ENCODE measurements at places on chromosomes 5 and 9.
A peak's percentile ranks its signal among the peaks of the same experiment; 100 is the strongest.

DNA sequence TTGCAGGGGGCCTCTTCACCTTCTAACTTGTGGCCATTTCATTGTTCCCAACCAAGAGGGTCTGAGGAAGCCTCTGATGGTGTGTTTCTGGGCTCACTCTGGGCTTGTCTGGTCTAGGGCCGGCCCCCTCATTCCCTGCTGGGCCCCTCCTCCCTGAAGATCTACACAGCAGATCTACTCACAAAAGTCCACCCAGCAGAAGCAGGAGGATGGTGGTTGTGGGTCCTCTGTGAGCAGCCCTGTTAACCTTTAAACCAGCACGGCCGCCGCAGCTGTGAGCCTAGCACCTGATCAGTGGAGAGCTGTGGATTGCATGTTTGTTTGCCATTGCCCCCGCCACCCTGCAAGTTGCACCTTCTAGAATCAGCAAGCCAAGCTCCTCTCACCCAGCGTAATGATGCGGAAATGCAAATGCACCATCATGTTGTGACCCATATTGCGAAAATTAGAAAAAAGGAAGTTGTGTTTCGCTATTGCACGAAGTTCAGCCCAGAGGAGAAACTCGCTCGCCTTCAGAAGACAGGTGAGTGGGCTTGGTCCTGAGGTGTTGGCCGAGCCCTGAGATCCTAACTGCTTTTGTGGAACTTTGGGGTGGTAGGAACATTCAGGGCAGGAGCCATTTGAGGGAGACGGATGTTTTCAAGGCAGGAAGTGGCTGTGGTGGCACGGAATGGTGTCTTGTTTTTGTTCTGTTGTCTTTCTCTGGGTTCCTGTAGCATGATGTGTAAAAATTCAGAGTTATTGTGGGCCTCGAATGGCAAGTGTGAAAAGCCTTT lies 16.7 kb downstream of the FGD3 start:
- no peak for DNase-seq

GRCh38 chr9:26471261-26471660 lies 421.3 kb downstream of the CAAP1 start:
- DNase-seq, result no peak

DNA sequence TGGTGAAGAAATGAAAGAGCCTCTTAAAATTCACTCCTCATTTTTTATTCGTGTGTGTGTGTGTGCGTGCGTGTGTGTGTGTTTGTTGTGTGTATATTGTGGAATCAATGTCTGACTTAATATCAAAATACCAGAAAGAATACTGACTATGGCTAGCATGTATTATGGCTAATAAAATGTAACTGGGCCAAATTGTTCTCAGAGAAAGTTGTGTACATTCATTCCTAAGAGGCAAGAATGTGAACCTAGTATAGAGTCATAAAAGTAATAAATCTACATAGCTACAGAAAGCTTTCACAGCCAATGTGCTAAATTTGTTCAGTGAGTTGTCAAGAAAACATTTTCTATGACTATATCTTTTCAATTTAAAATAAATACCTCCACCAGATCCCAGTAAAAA lies 211.5 kb downstream of the EBF1 start:
- no peak for DNase-seq

DNA sequence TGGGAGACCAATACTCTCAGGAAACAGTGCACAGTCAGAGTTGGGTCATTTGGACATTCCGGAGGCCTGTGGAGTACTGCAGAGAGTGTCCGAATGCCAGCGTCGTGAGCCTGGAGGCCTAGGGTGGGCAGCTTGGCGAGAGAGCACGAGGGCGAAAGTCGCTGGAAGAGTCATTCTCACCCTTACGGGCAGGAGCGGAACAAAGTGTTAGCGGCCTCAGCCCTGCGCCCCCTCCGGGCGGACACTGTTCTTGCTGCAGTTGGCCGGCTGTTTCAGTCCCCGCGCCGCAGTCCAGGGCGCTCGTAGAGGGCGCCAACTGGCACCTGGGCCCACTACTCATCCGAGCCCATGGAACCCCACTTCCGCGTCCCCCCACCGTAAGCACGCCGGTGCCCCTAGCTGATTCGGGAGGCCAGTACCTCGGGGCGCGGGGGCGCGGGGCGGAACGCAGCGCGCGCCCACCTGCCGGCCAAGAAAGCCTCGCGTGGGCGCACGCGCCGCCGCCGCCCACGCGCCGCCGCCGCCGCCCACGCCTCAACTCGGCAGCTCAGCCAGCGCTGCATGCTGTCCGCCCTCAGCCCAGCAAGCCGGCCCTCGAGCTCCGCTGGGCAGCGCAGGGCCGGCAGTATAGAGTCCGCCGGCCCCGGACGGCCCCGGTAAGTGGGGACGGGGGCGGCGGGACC lies 99.7 kb upstream of the CCL21 start:
- DNase-seq, result no peak

GRCh38 chr5:97628807-97629206 lies 445.8 kb upstream of the RIOK2 start:
- no peak for DNase-seq

GRCh38 chr5:81726297-81726696 lies 24.6 kb downstream of the SSBP2 start:
- DNase-seq, result no peak

- DNase-seq, result no peak
These were observed 31.0 kb upstream of the SHISAL2B start for GRCh38 chr5:64659289-64659688.

- peak; percentile 44 for DNase-seq
These were observed 38.7 kb downstream of the JAKMIP2 start for GRCh38 chr5:147743678-147744374.

DNA sequence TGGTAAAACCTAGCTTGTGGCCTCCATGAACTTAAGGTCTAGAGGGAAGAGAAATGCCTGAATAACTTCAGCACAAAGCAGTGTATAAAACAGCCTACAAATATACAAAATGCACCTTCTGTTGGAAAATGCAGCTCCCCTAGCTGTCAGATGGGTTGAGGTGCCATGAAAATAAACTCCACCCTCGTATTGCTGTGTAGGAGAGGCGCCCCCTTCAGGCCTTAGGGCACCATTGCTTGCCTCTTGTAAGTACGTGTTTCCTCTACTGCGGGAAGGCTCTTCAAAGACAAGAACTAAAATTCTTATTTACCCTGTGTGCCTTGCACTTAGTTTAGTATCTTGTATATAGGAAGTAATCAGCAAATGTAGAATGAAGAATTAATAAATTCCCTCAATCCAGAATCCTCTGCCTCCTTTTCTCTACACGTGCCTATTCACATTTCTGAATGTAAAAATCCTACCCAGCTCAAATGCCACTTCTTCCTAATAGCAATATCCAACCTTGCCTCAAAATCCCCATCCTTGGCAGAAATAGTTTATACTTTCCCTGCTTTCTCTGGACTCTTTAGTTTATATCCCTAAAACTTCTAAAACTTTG lies 393.7 kb upstream of the PDE4D start:
- no peak for DNase-seq

DNA sequence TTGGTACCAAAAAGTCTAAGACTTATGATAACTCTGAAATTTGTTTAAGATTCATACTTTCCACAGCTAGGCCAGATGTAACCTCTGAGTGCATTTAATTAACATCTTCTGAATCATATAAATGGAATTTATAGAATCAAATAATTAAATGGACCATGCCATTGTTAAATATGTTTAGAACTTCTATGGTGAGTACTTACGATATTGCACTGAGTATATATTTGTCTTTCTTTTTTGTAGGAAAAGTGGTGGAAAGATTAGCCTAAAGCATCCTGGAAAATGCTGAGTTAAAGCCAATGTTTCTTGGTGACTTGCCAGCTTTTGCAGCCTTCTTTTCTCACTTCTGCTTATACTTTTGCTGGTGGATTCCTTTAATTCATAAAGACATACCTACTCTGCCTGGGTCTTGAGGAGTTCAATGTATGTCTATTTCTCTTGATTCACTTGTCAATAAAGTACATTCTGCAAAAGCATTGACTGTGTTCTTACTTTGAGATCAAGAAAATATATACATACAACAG lies 11.9 kb downstream of the SPINK6 start:
- no peak for DNase-seq

GRCh38 chr5:141772281-141772680 lies 90.3 kb upstream of the ARAP3 start:
- no peak for DNase-seq

DNA sequence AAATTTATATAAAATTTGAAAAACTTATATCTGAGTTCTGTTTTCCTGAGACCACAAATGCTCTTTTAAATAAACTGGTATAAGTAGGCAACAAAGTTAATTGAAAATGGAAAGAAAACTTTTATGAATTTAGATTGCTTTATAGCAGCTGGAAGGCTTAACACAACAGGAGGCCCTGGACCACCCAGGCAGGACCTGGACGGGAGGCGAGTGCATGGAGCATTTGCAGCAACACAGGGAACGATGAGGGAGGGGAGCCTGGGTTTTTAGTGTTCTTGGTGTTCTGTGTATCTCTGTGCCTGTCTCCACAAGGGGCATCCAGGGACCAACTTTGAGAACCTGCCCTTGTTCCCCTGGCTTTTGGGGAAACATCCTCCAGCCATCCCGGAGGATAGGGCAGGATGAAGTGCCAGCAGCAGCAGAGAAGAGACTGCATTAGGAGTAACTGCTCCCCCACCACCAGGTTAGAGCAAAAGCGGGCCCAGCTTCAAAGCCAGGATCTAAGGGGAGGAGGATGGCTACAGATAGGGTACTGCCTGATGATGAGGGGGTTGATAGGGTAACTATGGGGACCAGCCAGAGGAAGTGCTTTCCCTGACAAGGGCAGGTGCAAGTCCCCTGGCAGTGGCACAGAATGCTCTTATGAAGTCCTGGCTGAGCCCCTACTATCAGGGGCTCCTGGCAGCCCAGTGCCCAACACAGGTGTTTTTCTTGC lies 6.7 kb upstream of the SPATA31E1 start:
- DNase-seq, result no peak

- no peak for DNase-seq
These were observed 22.1 kb downstream of the SRP19 start for GRCh38 chr5:112883192-112883591.

GRCh38 chr5:31936683-31937082 lies 237.4 kb downstream of the GOLPH3 start:
- no peak for DNase-seq

GRCh38 chr9:136207616-136208015 lies 2.7 kb upstream of the LHX3 start:
- DNase-seq, result no peak

GRCh38 chr5:78577071-78577807 lies 71.3 kb downstream of the LHFPL2 start:
- no peak for DNase-seq

GRCh38 chr9:110641293-110641692 lies 27.3 kb upstream of the MUSK start:
- no peak for DNase-seq

- DNase-seq, result no peak
These were observed 52.5 kb upstream of the SLC2A8 start for GRCh38 chr9:127344368-127345000.

- no peak for DNase-seq
These were observed 26.7 kb downstream of the ALDH7A1 start for GRCh38 chr5:126568206-126568755.

- no peak for DNase-seq
These were observed 59.7 kb upstream of the SNCAIP start for GRCh38 chr5:122252319-122252718.

GRCh38 chr5:149916334-149917072 lies 28.1 kb downstream of the PDE6A start:
- no peak for DNase-seq

DNA sequence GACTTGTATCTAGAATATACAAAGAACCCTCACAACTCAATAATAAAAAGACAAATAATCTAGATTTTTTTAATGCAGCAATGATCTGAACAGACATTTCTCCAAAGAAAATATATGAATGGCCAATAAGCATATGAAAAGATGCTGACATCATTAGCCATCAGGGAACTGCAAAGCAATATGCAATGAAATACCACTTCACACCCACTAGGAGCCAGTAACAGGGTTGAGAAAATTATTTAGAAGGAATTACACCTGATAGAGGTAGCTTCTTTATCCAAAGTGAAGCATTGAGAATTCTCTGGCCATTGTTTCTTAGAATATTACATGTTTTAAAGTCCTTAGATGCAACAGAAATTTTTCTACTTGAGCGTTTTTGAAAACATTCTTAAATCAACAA lies 316.9 kb downstream of the KCNN2 start:
- DNase-seq, result no peak

GRCh38 chr9:13412331-13412730 lies 132.8 kb upstream of the MPDZ start:
- DNase-seq, result no peak

DNA sequence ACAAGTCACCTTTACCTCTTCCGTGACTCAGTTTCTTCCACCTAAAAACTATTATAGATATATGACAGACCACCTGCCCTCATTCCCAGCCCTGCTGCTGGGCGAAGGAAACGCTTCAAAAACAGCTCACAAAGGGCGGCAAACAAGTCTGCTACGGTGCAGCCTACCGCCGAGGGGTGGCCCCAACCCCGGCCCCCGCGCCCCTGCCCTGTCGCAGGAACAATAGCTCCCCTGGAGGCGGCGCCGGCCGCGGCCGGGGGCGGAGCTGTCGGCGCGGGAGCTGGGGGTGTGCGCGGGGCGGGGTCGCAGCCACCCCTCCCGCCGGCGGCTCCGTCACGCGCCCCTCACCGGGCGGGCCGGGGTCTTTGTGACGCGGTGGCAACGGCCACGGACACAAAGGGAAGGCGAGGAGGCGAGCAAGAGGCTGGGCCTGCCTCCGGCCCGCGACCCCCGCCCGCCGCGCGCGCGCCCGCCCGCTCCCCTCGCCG lies at the start of gene TMEFF1:
Gene TMEFF1, plus strand, starts transcription at position 362 of the 488 bp plus-strand sequence. CDS start 396 bp downstream, outside the sequence.
- DNase-seq, result peak; percentile 18

- DNase-seq, result no peak
These were observed 8.4 kb downstream of the RPS14 start for GRCh38 chr5:150440948-150441812.

- no peak for DNase-seq
These were observed 11.5 kb downstream of the UGT3A1 start for GRCh38 chr5:35979715-35980114.

DNA sequence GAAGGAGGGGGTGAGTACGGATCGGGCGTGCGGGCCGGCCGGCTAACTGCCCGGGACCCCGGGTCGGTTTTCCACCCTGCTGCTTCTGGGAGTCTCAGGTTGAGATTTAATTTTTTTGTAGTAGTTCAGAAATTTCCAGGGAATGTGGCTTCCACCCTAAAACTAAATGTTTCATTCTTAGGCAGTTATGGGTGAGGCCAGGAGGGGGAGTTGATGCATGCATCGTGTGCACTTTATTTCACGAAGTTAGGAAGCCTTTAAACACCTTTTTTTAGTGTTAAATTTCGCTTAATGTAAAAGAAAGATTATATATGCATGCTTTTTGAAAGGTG lies 905 bp downstream of the CDK9 start:
- no peak for DNase-seq

Data from NCI-H1417 treated with DMSO at 0.1 percent for 48 hours (cell line).